ENCODE measurements at places on chromosomes 2 and 18. TPM values are rescaled to one million over a fixed set of nuclear protein-coding genes. Genes with fewer than 3 reads are reported as not detected.

MBD2 gene
- total RNA-seq = 18.0 TPM

NPHP1 gene
- total RNA-seq = 1.9 TPM

RAB27B gene
- total RNA-seq = not detected

ALPG gene
- not detected for total RNA-seq
